LHCN-M2 (cell line): ENCODE measurements at places on chromosomes 2 and 18.

GRCh38 chr2:60439219-60439974, 114.1 kb downstream of the BCL11A start:
- no peak for DNase-seq

DNA sequence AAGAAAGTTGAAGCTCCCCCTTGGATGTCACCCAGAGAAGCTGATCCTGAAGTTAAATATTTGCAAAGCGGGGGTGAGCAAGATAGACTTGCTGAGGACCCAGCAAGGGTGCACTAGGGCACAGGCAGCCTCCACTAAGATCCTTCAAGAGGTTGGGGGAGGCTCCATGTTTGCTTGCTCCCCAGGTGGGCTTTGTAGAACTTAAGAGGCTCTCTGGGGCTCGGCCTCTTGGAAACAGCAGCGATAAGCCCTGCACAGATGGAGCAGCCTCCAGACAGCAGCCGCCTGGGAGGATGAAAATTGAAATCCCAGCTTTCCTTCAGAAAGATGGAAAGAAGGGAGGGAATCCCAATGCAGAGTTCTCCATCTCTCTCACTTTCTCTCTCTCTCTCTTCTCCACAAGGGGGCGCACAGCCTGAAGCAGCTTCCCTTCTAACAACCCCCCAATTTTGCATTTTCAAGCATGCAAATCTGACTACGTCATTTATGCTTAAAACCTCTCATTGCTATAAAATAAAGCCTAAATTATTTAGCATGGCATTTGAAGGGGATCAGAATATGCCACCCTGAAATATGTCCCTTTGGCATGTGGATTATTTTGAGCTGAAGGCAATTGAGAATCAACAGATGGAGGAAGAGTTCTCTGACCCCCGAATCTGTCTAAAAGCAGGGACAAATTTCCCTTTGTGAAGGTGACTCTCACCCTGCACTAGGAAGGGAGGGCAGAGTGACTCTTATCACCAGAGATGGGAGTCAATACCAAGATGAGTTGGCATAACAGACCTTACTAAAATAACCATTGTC, 185.7 kb upstream of the KLHL29 start:
- peak; percentile 23 for DNase-seq

DNA sequence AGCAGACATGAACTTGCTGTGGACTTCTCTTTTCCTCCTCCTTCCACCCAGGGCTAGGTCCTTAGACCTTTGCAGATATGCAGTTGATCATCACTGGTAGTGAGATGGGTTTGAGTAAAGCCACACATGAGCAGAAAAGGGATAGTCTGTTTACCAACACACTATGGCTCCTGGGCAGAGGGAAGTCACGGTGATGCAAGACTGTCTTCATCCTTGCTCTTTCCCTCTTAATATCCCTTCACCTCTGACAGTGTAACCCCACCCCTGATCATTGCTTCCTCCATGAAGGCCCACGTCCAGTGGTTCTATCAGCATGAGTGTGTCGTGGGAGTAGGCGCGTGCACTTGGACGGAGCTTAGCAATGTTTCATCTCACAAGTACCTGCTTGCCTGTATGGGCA, 188.7 kb downstream of the SMAD7 start:
- DNase-seq = no peak

- DNase-seq = no peak
These were observed 2.1 kb downstream of the ARID5A start for GRCh38 chr2:96538487-96539214.

DNA sequence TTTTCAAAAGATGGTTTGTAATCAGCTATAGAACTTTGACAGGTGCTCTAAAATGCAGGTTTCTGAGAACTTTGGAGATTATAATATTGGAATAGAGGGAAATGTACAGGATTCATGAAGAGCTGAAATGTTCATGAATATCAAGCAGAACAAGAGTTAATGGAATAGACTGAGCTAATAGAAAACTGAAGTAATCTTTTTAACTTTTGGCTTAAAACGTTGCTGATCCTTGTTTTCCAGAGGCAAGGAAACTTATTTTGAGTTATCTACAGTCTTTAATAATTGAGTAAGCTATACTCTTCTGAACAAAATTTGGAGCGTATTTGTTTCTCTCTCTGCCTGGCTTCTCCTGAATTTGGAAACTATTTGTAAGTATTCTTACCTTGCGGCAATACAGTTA, 10.8 kb upstream of the IL18RAP start:
- no peak for DNase-seq

- DNase-seq = no peak
These were observed 101.5 kb upstream of the CCDC195 start for GRCh38 chr2:224817676-224818075.

DNA sequence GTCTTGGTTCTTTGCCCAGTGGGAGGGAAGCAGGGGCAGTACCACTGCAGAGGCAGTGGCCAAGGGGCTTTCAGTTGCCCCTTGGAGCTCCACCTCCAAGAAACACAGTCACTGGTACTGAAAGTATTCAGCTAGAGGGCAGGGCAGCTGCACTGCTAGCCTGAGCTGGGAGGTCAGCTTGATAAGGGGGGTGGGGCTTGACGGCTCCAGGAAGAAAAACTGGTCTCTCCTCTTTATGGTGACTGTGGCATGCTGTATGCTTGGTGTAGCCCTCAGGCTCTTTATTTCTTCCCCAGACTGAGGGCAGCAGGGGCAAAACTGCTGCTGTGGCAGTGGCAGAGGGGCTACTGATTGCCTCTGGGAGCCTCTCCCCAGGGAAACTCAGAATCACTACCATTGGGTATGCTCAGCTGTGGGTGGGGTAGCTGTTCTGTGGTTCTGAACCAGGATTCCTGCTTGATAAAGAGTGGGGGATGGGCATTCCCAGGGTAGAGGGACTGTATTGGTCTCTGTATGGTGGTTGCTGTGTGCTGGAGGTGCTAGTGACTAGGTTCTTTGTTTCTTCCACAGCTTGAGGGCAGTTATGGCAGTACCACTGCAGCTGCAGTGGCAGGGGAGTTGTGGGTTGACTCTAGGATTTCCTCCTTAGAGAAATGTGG, 134.6 kb upstream of the SCN7A start:
- DNase-seq = no peak

- DNase-seq = no peak
These were observed 135.8 kb upstream of the HAAO start for GRCh38 chr2:42928161-42928691.

DNA sequence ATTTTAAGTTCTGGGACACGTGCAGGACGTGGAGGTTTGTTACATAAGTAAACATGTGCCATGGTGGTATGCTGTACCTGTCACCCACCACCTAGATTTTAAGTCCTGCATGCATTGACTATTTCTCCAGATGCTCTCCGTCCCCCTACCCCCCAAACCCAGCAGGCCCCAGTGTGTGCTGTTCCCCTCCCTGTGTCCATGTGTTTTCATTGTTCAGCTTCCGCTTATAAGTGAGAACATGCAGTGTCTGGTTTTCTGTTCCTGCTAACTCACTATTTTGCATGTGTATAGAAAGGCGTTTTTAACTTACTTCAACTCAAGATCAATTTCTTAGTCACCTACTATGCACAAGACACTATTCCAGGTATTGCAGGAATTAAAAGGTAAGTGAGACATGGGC, 128.0 kb downstream of the PLCL1 start:
- no peak for DNase-seq

DNA sequence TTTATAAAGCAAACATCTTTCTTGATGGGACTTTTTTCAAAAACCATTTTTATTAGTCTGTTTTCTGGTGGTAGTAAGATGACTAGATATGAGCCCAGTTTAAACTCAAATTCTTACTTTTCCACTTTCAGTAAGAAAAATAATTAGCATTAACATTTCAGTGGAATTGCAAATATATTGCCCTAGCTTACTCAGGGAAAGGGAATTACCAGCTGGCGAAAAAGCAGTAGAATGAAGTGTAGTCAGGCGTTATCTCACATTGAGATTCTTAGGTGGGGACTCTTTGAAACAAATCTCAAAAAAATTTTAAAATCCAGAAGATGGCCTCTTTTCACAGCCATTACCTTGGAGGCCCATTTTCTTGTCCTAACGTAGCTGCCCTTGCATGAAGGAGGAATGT, 65.8 kb downstream of the CRIM1 start:
- no peak for DNase-seq

GRCh38 chr2:172395503-172395902, 31.9 kb upstream of the ITGA6 start:
- no peak for DNase-seq

- peak; percentile 7 for DNase-seq
These were observed 1780.3 kb upstream of the LRRTM1 start for GRCh38 chr2:82084679-82085392.

DNA sequence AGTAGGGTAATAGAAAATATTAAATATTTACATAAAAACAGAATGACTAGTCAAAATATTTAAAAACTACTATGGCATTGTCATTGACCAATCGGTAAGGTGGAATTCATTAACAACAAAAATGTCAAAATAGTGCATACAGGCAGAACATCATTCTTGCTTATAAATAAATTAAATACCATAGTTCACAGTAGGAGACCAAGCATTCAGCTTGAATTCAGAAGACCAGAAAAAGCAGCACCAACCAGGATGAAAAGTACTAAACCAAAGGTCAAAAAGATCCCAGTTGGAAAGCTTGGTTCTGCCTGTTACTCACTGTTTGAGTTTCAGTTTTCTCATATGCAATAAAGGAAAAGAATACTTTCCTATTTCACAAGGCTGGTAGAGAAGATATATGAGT, 244.3 kb downstream of the OSR1 start:
- no peak for DNase-seq

DNA sequence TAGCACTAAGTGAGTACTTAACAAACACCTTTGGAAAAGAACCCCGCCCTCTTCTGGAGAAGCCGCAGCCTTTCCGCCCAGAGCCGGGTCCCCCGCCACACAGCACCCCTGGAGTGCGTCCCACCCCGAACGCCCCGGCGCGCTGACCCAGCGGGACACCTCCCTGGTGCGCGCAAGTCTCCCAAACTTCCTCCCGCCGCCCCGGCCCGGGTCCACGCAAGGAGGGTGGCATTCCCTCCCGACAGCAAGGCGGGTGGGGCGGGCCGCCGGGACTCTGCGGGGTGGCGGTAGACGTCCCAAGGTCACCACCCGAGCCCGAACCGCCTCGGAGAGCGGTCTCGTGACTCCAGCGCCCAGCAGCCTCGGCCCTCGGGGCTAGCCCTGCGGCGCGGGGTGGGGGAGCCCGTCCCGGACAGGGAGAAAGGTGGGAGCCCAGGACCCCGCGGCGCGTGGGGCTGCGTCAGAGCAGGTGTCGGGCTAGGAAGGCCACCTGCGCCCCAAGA, 598 bp downstream of the CCDC93 start:
- DNase-seq = no peak

DNA sequence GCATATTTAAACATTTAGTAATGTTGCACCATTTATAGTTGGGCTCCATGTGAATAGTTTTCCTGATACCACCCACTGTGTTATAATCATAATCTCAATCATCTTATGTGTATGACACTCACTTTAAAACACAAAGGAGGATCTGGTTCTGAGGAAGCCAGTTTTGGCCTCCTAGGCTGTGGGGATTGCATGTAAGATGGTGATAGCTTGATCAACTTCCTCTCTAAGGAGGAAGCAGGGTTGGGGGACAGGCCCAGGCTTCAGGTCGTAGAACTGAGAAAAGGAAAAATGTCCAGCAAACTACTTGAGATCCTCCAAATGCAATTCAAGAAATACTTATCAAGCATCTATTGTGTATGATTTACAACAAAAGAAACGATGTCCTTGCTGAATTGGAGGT, 4.9 kb upstream of the PPM1B start:
- DNase-seq = no peak

DNA sequence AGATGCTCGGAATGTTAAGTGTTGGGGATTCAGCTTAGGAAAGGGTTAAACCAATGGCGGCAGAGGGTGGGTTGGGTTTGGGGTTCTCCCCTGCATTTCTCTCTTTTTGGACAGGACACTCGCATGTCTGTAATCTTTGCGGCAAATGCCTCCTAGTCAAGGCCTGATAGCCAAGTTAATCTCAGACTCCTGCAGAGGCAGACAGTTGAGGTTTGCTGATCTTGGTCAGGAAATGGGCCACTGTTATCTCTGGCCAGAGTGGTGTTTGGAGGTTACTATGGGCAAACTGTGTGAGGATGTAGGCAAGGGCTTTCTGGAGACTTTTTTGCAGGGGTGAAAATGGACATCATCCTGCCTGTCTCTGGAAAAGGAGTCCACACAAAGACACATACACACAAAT, 188.8 kb downstream of the SETBP1 start:
- DNase-seq = no peak

GRCh38 chr2:176106581-176107539, at the start of gene HOXD11:
Gene HOXD11, plus strand, starts transcription at chr2:176107280. Its CDS starts 76 bp downstream, at chr2:176107356.
- no peak for DNase-seq

GRCh38 chr2:3492951-3493614, 26.2 kb downstream of the ADI1 start:
- DNase-seq = peak; percentile 93

DNA sequence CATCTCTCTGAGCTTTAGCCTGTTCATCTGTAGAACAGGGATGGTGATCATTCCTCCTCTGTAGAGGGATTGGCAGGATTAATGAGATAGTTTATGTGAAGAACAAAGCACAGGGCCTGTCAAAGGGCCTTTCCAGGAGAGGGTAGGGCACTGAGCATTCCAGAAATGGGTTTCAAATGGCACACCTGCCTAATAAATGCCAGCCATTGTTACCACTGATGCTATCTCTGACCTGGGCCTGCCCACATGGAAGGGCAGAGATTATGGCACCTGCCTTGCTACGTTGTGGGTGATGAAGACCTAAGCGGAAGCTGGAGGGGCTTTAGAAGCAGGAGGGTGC, 31.0 kb upstream of the GMPPA start:
- no peak for DNase-seq
